Gastrocnemius medialis (tissue), 4 donors: ENCODE measurements at places on chromosomes 12 and 14. TPM values are rescaled to one million over a fixed set of nuclear protein-coding genes. Genes with fewer than 3 reads are reported as not detected.

DNA sequence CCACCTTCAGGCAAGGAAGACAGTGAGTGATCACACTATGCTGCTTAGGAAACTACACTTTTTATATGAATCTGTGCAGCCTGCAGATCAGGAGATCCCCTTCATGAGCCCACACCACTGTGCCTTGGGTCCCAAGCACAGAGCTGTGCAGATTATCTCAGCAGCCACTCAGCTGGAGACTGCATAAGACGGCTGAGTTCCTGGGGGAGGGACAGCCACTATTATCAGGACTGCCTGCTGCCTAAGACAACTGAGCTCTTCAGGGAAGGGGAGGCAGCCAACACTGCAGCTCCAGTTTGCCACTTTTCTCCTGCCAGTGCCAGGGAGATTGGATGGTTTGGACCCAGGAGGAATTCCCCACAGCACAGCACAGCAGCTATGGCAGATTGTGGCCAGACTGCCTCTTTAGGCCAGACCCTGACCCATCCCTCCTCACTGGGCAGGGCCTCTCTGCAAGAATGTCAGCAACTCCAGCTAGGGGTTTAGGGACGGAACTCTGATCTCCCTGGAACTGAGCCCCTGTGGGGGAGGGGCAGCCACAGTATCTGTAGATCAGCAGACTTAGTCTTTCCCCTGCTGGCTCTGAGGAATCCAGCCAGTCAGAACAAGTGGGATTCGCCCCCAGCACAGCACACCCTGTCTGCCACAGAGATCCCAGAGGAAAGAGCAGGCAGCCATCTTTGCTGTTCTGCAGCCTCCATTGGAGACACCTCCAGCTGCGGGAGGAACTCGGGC lies 141.3 kb downstream of the KLHL28 start:
- no peak for DNase-seq

DNA sequence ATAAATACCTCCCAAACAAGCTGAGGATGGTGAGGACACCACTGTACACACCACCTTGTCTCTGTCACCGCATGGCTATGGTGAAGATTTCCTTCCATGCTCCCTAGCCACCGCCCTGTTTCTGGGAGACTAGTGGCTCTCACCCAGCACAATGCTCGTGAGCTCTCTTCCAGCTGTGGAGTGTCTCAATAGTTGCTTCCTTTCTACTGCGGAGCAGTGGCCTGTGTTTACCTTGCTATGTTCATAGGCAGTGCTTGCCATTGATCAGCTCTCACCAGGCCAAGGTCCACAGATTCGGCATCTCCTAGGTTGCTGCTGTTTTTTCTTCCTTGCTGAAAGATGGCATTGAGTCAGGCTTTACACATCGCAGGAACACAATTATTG lies 313.6 kb upstream of the RTL1 start:
- no peak for DNase-seq

DNA sequence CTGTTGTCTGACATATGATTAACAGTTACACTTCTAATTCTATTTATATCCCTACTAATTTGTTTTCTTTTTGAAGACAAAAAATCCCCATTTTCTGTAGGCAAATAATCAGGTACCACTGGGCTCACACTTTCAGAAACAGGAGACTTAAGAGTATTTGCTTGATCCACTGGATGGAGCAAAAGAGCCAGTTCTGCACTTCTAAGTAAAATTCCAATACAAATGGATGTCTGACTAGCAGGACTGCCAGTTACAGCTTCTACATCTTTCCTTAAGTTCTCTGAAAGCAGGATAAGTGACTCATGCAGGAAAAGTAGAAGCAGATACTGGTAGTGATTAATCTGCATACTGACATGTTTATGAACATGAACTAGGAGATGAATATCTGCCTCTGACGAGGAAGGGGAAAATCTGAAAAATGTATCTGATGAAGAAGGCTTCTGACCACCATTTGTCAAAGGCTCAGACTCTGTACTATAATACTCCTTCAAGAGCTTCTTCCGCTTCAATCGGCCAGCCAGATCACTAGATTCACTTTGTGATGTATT lies 73.8 kb upstream of the ANKS1B start:
- DNase-seq: no peak

- no peak for DNase-seq
These were observed 5.1 kb downstream of the LHX5 start for GRCh38 chr12:113466454-113467141.

- no peak for DNase-seq
These were observed 26.0 kb upstream of the TSPAN8 start for GRCh38 chr12:71183846-71184245.

DNA sequence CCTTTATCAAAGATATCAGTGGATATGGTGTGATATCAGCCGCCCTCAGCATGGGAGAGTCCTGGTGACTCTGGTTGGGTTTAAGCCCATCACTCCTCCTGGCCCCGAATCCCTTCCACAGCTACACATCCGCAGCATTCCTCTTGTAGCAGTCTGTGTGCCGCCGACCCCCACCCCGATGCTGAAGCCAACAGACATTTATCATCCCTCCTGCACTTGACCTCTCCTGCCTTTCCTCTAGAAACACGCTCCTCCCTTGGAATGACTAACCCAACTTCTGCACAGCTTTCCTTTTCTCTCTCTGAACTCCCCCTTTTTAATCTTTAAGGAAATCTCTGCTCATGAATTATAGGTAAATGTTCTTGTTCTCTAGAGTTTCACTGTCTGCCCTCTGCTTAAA lies 250.9 kb upstream of the FOXN3 start:
- DNase-seq: no peak

DNA sequence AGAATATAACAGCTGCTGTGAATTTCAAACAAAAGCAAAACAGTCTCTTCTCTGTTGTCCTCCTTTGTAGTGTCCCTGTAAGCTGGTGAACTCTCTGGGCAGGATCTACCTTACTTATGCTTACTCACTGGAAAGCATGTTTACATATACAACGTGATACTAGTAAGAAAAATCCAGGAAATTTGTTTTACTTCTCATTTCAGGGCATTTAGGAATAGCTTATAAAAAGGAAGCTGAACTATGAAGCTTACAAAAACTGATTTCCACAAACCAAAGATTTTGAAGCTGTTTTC lies 311.0 kb downstream of the NOVA1 start:
- no peak for DNase-seq

GRCh38 chr14:64238049-64238448 lies 56.1 kb downstream of the ESR2 start:
- no peak for DNase-seq

- DNase-seq: no peak
These were observed 116.8 kb downstream of the PRMT8 start for GRCh38 chr12:3607821-3608220.

DNA sequence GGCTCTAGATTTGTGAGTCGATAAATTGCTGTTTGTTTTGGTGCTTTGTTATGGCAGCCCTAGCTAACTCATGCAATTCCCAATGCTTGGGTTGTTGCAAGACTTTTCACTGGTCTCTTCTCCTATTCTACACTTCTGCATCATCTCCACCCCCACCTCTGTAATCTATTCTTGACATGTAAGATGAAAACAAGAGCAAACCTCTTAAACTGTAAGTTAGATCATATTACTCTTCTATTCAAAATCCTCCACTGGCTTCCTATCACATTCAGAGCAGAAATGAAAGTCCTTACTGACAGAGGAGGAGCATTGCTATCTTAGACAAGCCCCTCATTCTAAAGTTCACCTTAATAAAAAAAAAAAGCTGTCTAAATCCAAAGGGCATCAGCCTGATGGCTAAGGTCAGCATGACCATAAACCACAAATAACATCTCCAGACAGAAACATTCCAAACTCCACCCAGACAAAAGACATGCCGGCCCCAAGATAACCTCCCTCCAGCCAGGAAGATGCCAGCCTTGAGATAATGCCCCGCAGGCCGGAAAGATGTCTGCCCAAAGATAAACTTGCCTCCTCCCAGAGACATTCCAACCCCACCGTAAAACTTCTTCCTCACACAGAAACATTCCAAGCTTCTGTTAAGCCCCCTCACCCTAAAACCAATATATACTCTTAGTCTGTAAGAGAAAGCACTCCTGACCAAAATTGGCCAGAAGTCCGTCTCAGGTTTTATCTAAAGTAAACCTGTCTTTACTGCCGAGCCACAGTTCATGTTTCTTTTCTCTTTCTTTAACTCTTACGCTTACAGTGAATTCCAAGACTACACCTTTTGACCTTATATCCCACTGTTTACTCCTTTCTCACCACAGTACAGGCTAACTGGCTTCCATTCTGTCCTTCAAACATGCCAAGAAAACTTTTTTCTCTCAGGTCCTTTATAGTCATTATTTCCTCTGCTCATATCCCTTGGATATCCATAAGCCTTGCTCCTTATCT lies 308.9 kb downstream of the KCNH5 start:
- no peak for DNase-seq

- DNase-seq: no peak
These were observed 164.4 kb upstream of the ALG10B start for GRCh38 chr12:38151991-38152700.

DNA sequence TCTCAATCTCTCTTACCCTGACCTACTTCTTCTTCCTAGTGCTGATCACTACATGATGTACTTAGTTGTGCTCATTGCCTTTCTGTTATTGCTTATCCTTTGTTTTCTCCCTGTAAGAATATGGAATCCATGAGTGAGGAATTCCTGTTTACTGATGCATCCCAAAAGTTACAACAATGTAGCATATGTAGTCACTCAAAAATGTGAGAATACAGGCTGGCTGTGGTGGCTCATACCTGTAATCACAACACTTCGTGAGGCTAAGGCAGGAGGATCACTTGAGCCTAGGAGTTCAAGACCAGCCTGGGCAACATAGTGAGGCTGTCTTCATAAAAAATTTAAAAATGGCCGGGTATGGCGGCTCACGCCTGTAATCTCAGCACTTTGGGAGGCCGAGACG lies 8.0 kb upstream of the WDR20 start:
- no peak for DNase-seq

DNA sequence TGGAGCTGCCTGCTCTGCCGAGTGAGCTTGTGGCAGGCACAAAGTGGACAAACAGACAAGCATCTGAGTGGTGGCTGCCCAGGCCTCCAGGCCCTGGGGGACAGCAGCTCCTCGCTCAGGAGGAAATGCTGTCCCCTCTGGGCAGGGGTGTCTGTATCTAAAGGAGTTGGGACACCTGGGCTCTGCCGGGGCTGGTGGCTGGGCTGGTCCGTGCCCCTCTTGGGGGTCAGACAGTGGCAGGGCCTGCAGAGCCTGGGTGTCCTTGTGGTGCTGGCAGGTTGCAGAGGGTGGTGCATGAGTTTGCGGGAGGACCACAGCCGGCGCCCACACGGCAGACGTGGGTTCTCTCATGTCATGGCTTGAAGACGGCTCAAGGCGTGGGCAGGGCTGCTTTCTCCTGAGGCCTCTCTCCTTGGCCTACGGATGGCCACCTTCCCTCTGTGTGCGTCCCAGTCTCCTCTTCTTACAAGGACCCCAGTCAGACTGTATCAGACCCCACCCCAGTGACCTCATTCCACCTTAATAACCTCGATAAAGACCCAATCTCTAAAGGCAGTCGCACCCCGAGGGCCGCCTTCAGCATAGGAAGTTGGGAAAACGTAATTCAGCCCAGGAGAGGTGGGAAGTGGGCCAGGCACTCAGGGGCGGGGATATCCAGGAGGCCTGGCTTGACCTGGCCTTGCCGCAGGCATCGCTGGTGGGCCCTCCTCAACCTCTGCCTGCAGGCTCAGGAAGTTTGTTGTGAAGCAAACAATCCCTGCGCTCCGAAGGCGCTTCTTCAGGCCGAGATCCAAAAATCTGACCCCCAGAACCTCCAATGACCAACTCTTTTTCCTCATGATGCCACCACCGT lies 110.0 kb downstream of the KIF26A start:
- no peak for DNase-seq

- no peak for DNase-seq
These were observed 28.2 kb upstream of the MMP17 start for GRCh38 chr12:131799828-131800593.

- no peak for DNase-seq
These were observed 1.0 kb downstream of the GMFB start for GRCh38 chr14:54487771-54488170.

Gene DTX1
- 0.92 TPM for total RNA-seq

DNA sequence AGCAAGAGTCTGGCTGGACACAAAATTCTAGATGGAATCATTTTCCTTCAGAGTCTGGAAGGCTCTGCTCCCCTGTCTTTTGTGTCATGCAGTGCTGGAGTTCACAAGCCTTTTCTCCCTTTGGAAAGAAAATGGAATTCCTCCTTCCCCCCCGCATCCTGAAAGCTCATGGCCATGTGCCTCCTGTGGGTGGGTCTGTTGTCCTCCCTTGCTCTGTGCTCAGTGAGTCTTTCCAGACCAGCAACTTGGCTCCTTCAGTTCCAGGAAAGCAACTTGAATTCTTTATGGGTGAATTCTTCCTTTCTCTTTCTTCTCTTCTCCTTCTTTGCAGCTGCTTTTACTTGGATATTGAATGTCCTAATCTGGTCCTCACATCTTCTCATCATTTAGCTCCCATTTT lies 70.2 kb downstream of the TUNAR start:
- no peak for DNase-seq

Gene AKAP6
- total RNA-seq: 31.4 TPM

DNA sequence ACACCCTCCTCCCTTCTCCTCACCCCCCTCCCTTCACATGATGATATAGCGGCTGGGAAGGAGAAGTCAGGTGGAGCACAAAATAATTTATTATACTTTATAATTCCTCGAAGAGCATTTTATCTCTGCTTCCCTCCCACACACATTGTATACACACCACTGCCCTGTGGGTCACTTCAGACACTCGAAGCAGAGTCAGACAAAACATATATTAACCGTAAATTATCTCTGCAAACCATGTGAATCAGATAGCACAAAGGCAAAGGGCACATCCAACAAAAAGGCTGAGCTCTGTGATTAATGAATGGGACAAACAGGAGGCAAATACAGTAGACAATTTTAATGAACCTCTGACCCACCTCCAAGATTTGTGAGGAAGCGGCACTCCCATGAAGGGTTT lies 450.7 kb downstream of the GALC start:
- DNase-seq: no peak

GRCh38 chr12:52232203-52232673 lies 805 bp upstream of the KRT7 start:
- DNase-seq: no peak

- no peak for DNase-seq
These were observed 19.3 kb downstream of the ZC2HC1C start for GRCh38 chr14:75088566-75089373.

GRCh38 chr12:47276253-47276620 lies 196.5 kb upstream of the AMIGO2 start:
- no peak for DNase-seq

Gene SALL2
- total RNA-seq: 1.1 TPM
